ENCODE measurements at places on chromosomes 3 and 15.

DNA sequence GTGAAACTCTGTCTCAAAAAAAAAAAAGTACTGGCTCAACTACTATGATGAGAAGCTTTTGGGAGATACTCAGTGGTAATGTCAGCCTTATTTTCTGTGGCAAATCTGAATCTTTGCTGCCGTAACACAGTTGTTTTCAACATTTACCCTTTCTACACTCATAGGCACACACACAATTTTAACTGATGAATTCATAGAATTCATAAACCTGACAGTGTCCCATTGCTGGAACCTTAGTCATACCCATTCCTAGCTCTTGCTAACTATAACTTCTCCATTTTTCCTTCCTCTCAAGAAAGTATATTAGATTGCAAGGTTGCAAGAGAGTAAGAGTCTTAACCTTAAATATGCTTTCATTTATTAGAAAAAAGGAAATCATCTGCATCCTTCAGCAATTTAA, 496.6 kb downstream of the FHIT start:
- DNase-seq = no peak

- DNase-seq = no peak
Observed at GRCh38 chr15:74722591-74722990, 2.7 kb downstream of the CYP1A1 start.

DNA sequence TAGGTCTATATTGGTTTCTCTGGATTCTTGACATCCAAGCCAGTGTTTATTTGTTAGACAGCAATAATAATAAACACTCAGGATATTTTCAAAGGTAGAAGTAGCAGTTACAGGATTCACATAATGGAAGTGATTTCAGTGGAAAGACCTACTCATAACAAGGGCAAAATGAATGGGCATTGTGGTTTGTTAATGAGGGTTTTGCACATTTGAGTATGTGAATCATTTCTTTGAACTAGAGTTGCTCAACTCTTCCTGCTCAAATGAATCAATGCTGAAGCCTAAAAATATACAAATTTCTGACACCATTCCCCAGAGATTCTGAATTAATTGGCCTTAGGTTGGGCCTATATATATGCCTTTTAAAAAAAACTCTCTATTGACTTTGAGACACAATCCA, 4.1 kb upstream of the COL6A5 start:
- DNase-seq = no peak

DNA sequence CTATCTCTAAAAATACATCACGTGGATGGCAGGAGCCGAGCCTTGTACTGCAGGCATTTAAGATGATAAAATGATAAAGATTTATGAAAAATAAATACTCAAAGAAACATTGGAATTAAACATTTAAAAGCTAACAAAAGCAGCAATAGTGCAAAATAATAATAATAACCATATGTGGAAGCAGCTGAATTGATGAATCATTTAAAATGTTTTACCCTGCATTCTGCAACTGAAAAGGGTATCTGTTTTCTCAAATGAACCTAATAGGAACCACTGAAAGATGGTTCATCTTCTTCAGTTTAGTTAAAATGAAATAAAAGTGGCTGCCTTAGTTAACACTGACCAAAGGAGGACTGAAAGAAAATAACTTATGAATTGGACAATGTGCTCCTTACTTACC, 436.1 kb downstream of the TUSC7 start:
- DNase-seq = no peak

DNA sequence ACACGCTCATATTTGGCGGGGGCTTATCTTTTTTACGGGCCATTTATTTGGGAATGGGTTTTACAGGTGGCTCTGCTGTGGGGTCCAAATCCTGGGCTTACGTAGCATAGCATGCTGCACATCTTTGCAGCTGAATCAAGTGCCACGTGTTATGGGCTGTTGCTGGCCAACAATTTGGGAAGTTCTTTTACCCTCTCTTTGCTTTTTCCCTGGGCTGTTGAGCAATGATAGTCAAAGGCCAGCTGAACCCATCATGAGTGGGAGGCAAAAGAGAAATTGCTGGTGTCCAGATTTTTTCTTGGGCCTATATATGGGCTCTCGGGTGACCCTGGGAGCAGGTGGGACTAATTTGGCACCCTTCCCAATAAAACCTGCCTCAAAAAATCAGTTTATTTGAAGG, 209.3 kb upstream of the SATB1 start:
- no peak for DNase-seq

GRCh38 chr15:74250266-74250665, 14.1 kb downstream of the CCDC33 start:
- no peak for DNase-seq

DNA sequence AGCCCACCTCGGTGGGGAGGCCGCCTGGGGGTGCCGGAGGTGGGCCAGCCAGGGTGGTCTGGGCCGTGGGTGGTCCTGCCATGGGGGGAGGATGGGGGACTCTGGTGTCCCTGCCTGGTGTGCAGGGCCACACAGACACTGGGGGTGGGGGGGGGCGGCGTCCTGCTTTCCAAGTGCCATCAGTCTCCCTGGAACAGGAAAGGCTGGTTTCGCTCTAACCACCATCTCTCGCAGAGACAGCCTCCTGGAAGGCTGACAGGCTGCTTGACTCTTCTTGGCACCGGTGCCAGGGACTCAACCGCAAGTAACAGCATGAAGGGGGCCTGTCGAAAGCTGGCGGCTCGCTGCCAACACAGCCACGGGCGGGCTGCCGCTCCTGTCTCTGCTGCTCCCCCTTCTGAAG, 40.3 kb downstream of the RGMA start:
- DNase-seq = no peak

DNA sequence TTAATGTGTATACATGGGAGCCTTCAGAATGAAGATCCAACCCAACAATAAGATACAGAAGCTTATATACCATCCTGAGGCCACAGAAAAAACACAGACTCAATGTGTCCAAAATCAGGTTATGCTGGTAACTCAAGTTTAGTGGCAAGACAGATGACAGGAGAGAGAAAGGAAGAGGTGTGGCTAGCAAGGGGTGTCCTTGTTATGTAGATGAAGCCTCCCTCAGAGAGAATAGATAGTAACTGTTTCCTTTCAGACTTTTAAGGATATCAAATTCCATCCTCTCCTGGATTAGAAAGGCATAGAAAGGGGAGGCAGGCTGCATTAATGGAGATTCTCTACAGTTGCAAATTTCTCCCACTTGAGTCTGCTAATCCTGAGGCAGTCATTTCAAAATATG, 447.4 kb downstream of the GABRB3 start:
- no peak for DNase-seq

DNA sequence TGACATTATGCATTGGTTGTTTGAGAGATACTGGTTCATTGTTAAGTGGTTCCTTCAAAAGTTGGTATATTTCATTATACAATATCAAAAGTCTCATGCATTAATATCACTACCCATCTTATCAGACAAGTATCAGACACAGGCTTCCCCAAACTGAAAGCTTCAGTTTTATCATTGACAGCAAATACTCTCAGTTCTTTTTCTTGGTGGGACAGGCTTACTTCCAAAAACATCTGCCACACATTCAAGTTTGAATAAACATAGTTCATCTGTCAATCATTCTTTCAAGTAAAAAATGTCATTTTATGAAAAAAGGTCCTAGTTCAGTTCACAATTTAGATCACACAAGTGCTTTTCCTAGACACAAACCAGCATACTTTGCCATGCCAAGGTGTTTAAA, 280.0 kb upstream of the TRIM42 start:
- no peak for DNase-seq

DNA sequence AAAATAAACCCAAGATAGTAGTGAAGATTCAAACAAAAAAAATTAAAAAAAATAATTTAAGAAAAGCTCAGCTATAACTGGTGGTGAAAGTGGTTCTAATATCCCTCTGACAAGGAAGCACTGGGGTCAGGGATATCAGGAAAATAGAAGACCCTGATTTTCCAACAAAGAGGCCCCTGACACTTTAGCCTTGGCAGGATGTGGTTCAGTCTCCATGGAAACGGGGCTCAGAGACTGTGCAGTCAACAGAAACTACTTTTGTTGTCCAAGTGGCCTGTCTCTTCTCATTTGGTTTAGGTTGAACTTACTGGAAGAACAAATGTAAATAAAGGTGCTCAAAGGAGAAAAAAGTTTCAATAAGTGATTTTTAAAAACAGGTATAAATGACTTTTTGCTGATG, 27.2 kb downstream of the INTS14 start:
- peak; percentile 18 for DNase-seq

DNA sequence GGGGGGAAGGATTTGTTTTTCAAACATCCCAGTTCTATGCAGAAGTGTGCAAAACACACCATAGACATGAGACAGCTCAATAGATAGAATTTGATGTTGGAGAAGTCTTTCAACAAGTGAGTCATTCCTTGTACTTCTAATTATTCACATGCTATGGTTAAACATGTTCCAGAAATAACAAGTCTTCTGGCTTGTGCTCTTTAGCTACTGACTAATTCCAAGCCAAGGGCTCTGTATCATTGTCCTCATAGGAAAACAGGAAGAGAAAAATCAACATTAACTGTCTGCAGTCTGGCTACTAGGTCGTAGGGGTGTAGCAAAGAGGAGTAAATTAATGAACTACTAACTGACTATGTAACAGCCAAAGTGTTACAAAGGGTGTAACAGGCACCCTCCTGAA, 25.8 kb downstream of the LDHAL6B start:
- no peak for DNase-seq

GRCh38 chr3:138012526-138012925, 2.6 kb downstream of the CLDN18 start:
- no peak for DNase-seq

DNA sequence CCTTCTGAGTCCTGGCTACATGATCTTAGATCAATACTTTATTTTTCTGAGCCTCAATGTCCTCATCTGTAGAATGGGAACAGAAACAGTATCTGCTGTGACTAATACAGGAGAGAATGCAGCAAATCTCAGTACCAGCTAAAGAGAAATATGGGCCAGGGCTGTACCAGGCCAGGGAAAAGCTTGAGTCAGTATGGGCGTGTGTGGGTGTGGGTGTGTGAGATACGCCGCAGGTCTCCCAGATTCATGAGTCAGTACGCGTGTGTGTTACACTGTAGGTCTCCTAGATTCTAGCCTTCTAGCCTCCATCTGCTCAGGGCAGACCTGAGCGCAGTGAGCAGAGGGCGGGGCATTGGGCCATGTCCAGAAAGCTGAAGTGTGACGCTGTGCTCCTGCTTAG, 15.2 kb downstream of the GNAI2 start:
- DNase-seq = peak; percentile 48

GRCh38 chr3:64187065-64187959, 38.0 kb downstream of the PRICKLE2 start:
- DNase-seq = no peak

DNA sequence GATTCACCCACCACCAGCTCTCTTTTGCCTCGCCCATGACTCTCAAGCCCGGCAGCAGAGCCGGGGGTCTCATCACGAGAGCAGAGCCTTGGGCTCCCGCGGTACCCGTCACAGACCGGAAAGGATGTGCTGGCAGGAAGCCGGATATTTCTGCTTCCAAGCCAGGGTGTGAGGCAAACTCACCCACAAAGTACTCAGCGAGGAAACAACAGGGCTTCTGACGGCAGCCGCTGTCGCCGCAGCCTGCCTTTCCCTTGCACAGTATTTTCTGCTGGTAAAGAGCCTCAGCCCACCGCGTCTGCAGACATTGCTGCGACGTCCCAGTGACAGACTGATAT, 119.9 kb downstream of the NSMCE3 start:
- no peak for DNase-seq

DNA sequence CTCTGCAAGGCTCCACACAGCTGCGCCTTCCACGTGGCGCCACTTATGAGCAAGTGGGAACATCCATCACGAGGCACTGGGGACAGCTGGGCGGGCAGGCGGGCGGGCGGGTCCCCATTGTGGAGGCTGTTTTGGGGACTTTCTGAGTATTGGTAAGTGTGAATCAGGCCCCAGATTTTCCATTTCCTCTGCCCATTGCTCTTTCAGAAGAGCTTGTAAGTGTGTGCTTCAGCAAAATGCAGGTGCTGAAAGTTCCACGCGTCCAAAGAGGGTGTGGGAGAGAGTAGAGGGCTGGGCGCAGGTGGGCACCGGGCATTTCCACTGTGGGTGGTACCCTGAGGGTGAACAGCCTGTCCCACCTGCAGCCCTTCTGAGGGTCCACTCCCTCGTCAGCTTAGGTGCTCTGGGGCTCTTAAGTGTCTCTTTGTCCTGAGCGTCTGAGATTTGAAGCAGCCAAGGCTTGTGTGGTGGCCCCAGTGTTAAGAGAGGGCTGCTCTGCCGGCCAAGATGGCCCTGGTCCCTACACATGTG, 177.1 kb downstream of the RPLP1 start:
- peak; percentile 5 for DNase-seq

DNA sequence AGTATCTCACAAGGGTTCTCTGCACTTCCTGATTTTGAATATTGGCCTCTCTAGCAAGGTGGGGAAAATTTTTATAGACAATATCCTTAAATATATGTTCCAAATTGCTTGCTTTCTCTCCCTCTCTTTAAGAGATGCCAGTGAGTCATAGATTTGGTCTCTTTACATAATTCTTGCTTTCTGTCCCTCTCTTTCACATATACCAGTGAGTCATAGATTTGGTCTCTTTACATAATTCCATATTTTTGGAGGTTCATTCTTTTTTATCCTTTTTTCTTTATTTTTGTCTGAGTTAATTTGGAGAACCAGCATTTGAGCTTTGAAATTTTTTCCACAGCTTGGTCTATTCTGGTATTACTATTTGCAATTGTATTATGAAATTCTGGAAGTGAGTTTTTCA, 77.7 kb upstream of the NUDT16 start:
- DNase-seq = no peak

DNA sequence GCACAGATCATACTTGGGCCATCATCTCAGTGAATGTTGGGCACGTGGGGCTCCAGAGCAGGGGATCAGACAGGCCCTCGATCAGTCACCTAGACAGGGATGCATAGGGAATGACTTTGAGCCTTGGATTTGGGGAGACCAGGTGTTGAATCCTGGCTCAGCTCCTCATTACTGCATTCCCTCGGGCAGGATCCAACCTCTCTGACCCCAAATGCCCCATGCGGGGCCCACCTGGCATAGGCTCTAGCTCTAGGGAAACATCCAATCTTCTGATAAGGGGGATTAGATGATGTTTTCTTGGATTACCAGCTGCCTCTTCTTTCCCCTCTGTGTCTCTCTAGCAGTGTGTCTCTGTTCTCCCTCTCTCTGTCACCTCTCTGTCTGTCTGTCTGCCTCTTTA, 22.7 kb downstream of the LOXL1 start:
- DNase-seq = no peak

DNA sequence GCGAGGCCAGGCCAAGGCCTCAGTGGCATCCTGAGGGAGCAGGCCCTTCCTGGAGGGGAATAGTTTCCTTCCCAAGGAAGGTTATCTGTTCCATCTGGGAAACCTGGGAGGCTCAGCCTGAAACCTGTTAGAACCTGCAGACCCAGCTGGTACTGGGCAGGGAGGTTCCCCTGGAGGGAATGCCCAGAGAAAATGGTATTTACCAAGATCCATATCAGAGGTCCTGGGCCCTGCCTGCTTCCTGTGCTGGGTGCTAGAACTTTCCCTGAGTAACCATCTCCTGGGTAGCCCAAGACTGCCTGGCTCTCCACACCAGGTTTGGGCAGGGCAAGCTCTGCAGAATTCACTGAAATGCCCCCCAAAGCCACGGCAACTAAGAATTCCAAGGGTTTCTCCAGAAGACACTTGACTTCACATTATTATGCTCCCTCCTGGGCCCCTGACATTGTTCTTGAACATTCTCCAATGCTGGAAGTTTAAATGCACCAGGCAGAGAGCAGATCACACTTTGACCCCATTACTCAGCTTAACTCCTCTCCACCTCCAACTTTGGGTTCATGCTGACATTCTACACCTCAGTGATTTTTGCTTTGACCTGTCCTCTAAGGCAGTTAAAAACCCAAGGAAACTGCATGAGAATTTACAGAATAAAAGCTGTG, 2.0 kb downstream of the CA12 start:
- no peak for DNase-seq
